Fibroblast of lung (primary cell): ENCODE measurements at places on chromosomes 5 and 9. TPM values are rescaled to one million over a fixed set of nuclear protein-coding genes. Genes with fewer than 3 reads are reported as not detected.

SHC3 gene
- 7.7 and 16.2 TPM in 2 replicates for total RNA-seq

LRRC26 gene
- total RNA-seq = not detected in 2 replicates

ZNF300 gene
- total RNA-seq = 8.0 and 9.9 TPM in 2 replicates

NME5 gene
- total RNA-seq = 2.5 and 3.3 TPM in 2 replicates

FUBP3 gene
- total RNA-seq = 33.6 and 36.2 TPM in 2 replicates

DUSP1 gene
- 56.5 and 148 TPM in 2 replicates for total RNA-seq

HTR1A gene
- not detected in 2 replicates for total RNA-seq

IRX4 gene
- not detected in 2 replicates for total RNA-seq

FOXI1 gene
- not detected in 2 replicates for total RNA-seq

GCNT1 gene
- 18.5 and 27.7 TPM in 2 replicates for total RNA-seq

PLPPR1 gene
- total RNA-seq = not detected in 2 replicates

STK32A gene
- 2.5 and 2.8 TPM in 2 replicates for total RNA-seq

DMRT2 gene
- total RNA-seq = not detected in 2 replicates

NKD2 gene
- under 0.01 and 0.26 TPM in 2 replicates for total RNA-seq

MRPL50 gene
- 12.2 and 14.6 TPM in 2 replicates for total RNA-seq

PTPN3 gene
- total RNA-seq = 1.3 and 2.3 TPM in 2 replicates

RAI14 gene
- total RNA-seq = 82.7 and 125 TPM in 2 replicates

NDUFAF2 gene
- 30.9 and 34.9 TPM in 2 replicates for total RNA-seq

RNF208 gene
- total RNA-seq = 0.26 and 0.33 TPM in 2 replicates

ARL14EPL gene
- not detected in 2 replicates for total RNA-seq

CCDC152 gene
- total RNA-seq = 1.5 and 2.5 TPM in 2 replicates

HBEGF gene
- total RNA-seq = 1.8 TPM in 2 replicates
